ENCODE measurements at places on chromosomes 4 and X. TPM values are rescaled to one million over a fixed set of nuclear protein-coding genes. Genes with fewer than 3 reads are reported as not detected.
A peak's percentile ranks its signal among the peaks of the same experiment; 100 is the strongest.

GRCh38 chrX:101383679-101384205 lies 2.2 kb downstream of the BTK start:
- no peak for DNase-seq

- peak; percentile 42 for DNase-seq
Observed at GRCh38 chr4:17324386-17324830, 187.5 kb downstream of the QDPR start.

GRCh38 chrX:47093248-47093647 lies 15.0 kb downstream of the RGN start:
- peak; percentile 35 for DNase-seq

GRCh38 chrX:5979338-5979737 lies 249.3 kb downstream of the NLGN4X start:
- no peak for DNase-seq

DNA sequence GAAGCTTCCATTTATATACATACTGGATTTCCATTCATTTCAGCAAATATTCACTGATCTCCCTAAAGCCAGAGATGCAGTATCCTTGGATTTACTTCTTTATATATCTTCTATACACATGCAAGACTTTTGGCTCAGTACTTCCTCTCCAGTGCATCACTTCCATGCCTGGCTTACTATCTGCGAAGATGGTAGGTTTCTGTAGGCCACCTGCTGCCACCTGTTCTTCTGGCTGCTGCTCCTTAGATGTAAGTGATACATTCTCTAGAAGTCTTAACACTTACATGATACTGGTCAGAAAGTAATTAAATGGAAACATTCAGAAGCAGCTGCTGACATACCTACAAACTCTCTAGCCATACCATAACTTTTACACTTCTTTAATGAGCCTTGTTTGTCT lies 48.9 kb downstream of the TBC1D9 start:
- no peak for DNase-seq

Gene DHX15
- 57.5 TPM for polyA plus RNA-seq

Gene CHIC2
- 18.9 TPM for polyA plus RNA-seq

GRCh38 chr4:6334203-6334887 lies 64.7 kb downstream of the WFS1 start:
- DNase-seq: no peak

DNA sequence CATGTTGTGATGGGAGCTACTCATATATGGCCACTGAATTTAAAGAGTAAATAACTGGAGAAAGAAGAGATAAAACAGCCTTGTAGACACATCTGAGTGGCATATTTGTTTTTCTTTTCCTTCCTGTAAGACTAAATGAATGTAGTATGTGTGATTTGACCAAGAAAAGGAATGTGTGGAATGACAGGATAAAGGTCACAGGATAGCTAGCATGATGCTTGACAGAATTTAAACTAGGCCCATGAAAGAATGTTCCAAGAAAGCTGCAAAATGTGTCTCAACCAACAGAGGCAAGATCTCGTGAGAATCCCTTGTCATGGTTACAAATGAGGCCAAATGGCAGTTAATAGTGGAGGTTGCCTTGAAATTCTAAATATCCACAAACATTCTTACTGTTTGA lies 137.0 kb downstream of the KCNIP4 start:
- no peak for DNase-seq

GRCh38 chr4:162360369-162361149 lies 196.8 kb upstream of the FSTL5 start:
- DNase-seq: no peak

- DNase-seq: no peak
Observed at GRCh38 chr4:48836658-48837057, 5.8 kb downstream of the OCIAD1 start.

Gene ATP2B3
- 0.36 TPM for polyA plus RNA-seq

DNA sequence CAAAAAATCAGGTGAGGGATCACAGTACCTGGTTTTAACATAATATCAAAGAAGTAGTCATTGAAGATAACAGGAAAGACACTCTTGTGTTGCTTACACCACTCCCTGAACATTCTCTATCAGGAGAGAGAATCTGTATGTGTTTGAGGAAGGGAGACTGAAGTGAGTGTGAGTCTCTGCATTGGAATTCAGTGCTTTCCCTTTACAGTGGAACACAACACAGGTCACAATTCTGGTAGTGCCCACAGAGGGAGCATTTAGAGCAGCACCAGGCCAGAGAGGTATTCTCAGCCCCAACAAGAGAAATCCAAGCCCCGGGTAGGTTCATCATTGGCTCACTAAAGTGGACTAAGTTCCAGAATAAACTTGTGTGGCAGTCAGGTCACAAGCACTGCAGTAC lies 64.7 kb upstream of the UBQLN2 start:
- DNase-seq: no peak

Gene GSTCD
- polyA plus RNA-seq: 1.6 TPM

- no peak for DNase-seq
Observed at GRCh38 chr4:185878633-185879032, 66.6 kb upstream of the SORBS2 start.

Gene GATA1
- polyA plus RNA-seq: 0.32 TPM

- DNase-seq: no peak
Observed at GRCh38 chrX:115889121-115889890, 281.2 kb upstream of the AGTR2 start.

Gene PRDM5
- polyA plus RNA-seq: 0.22 TPM

Gene CACNA1F
- polyA plus RNA-seq: 0.27 TPM

GRCh38 chrX:136162827-136163570 lies 15.7 kb downstream of the FHL1 start:
- DNase-seq: no peak

Gene SPIN4
- 0.54 TPM for polyA plus RNA-seq

Gene MEPE
- polyA plus RNA-seq: 0.01 TPM

Gene PLK4
- polyA plus RNA-seq: 1.9 TPM

DNA sequence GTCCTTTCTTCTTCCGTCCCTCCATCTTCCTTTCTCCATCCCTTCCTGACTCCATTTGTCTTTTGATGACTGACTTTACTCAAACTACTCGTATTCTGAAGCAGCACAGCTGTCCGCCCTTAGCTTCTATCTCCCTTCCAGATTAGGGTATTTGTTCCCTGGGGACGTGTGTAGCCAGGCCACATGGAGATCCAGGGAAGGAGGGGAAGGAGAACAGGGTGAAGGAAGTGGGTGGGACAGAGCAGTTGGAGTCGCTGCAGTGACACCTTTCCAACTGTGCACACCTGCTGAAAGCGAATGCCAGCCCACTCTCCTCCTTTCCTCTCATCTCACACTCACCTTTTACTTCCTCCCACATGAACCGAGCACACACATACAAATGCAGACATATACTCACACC lies 323.8 kb downstream of the DCTD start:
- no peak for DNase-seq

- no peak for DNase-seq
Observed at GRCh38 chrX:115939070-115939469, 231.5 kb upstream of the AGTR2 start.

DNA sequence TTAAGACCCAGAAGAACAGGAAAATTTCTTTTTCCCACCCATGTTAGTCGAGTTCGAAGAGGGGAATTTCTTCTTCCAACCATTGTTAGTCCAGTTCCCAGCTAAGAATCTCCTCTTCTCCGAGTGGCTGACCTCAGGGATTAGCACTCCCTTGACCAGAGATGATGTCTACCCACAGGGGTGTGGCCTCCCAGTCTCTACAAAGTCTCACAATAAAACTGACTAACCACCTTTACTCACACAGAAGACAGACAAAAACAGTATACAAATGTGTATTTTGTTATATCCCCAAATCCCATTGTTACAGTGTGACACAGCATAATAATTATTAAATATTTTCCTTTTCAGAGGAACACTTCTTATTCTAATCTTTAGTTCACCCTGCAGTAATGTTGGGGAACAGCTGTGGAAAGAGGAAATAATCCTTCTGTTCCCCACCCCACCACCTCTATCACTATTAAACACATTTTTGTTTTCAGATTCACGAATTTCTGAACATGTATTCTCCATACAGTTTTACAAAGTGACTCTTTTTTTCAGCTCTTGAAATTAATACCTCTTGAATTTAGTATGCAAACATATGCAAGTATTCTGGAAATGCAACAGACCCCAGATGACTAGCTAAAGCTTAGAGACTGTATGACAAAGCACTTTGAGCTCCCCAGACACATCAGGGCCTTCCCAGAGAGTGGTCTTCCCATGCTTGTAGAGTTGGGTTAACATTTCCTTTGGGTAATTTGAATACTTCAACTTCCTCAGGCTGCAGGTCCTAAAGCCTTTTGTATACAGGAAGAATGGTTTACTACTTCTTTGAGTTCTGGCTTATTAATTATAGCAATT lies 62.5 kb upstream of the NFKB1 start:
- no peak for DNase-seq

- no peak for DNase-seq
Observed at GRCh38 chr4:6422866-6423265, 49.5 kb downstream of the PPP2R2C start.

DNA sequence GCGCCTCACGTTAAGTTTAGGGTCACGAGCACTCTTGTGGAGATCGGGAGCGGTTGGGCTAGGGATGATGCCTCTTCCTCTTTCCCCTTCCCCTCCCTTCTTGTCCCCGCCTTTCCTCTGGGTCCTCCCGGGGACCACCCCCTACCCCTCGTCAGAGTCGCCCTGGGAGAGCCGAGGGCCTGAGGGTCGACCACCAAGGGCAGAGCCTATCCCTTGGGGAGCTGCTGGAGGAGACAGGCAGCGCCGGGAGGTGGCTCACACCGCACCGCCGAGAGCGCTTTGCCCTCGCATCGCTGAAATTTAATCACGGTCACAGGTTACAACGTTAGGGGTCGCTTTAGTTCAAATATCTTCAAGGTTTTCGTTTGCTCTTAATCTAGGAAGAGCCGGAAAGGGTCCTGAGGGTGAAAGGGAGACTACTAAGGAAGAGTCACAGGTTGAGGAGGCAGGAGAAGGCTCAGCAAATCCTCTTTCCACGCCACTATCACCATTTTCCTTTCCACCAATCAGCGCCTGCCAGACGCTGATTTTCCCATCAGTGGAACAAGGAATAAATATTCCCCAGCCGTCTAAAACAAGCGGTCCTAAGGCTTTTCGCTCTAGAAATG lies 528 bp upstream of the SNCA start:
- DNase-seq: peak; percentile 40

DNA sequence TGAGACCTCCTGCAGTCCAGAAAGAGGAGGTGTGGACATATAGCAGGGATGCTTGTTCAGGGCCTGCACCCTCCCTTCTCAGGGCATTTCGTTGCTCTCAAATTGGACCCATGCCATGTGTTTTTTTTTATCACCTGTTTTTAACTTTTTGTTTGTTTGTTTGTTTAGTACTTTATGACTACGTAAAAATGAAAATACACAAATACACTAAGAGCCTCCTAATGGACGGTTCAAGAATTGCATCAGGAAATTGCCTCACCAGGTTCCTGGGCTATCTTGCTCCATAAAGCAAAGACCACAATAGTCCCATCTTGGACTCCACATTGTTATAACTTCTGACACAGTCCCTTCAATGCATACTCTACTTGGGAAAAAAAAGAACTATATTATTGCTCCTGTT lies 1685.9 kb upstream of the TENM3 start:
- no peak for DNase-seq

- peak; percentile 84 for DNase-seq
Observed at GRCh38 chrX:37349221-37350033, at the start of gene PRRG1. TSS of gene PRRG1 (plus strand) at chrX:37349364. CDS start at chrX:37406250, 56,886 bp downstream.

DNA sequence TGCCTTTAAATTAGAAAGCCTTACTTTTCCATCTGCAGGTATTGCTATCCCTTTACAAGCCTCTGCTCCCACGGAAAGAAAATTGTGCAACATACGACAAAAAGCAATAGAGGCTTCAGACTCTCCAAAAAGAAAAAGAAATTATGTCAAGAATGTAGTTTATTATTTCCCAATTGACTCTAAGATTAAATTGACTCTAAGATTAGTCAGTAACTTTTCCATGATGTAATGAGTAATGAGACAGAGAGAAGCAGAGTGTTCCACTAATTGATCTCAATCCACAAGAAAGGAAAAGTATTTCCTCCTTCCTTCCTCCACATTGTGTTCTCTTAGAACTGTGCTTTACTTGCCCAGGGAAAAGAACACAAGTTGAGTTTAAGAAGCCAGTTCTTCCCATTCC lies 345.7 kb upstream of the HS3ST1 start:
- peak; percentile 47 for DNase-seq

GRCh38 chrX:14802943-14803710 lies 69.7 kb downstream of the FANCB start:
- no peak for DNase-seq

GRCh38 chrX:134171661-134172587 lies 65.1 kb upstream of the CCDC160 start:
- DNase-seq: peak; percentile 3

DNA sequence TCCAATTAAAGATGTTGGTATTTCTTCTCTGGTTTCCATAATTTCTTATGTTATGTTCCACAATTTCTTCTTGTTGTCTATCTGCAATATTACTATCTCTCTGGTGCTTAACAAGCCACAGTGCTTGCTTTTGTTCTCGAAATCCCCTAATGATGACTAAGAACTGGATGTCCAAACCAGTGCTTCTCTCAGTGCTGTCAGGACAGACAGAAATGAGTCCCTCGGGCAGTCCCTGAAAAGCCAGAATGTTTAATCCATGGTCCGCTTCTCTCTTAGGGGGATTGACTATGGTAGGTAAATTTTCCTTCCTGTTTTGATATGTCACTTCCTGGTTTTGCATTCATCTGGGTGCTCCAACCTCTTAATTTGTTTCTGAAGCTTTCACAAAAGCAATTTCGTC lies 321.6 kb upstream of the PCDH10 start:
- DNase-seq: no peak

Gene TNMD
- polyA plus RNA-seq: not detected

DNA sequence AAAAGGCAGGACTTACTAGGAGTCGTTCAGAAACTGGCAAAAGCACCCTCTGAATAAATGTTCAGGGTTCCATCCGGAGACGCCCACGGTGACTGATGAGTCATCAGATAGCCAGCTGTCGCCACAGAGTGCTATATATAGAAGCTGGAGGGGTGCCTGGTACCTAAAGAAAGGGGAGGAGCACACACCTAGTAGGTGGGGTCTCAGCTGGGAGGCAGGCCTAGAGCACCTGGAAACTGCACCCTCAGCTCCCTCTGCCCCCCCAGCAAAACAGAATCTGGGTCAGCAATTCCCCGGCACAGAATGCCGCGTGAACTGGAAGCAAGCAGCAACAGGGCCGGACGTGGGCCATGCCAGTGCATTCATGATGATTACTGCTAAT lies 242.0 kb downstream of the BCOR start:
- peak; percentile 56 for DNase-seq

Gene FAM53A
- polyA plus RNA-seq: 0.97 TPM

DNA sequence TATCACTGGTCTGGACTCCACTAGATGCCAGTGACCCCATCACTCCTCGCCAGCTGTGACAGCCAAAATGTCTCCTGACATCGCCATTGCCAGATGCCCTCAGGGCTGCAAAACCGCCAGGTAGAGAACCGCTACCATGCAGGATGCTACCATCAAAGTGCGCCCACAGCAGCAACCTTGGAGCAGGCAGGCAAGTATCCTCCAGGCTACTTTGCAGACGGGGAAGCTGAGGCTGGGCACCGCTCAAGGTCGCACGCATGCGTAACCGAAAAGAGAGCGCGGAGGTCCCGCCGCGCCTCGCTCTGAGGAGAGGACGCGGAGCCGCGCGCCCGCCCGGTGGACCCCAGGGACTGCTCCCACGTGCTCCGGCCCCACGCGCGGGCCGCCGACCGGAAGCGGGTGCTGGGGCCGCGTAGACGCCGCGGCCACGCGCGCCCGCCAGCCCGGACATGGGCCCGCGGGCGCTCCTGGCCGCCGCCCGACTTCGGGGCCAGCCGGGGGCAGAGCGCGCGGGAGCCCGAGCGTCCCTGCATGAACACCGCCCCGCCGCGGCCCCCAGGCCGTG lies at the start of gene STS:
Gene STS (plus strand): TSS at position 300 of the 565 bp plus-strand sequence. CDS start 105,488 bp downstream, outside the sequence.
- peak; percentile 20 for DNase-seq

Measured in small intestine (tissue), 16 donors.